ENCODE measurements at places on chromosomes 7 and 10.
A peak's percentile ranks its signal among the peaks of the same experiment; 100 is the strongest.

- DNase-seq, result no peak
Measured at GRCh38 chr10:71542478-71542877, 145.8 kb downstream of the CDH23 start.

DNA sequence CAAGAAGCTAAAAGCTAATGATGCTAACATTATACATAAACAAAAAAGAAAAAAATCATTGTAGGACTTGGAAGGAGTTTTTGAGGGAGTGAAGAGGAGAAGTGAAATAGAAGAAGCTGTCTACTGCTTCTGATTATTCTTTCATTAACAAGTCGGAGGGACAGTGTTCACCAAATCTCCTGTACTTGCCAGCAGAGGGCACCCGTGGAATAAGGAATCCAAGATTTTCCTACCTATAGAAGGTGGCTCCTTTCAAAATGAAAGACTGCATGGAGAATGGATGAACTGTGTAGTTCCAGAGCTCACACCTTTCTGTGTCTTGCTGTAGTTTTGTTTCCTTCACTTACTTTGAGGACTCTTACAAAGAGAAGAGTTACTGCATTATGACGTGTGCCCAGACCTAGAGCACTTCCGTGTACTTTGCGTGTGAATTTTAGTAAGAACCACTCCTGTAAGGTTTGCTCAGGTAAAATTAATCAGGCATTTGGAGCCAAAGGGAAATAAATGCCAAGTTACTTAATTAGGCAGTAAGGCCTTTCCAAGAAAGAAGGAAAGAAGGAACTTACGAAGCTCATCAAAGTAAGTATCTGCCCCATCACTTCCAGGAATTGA is 145.1 kb downstream of the SEMA3D start:
- no peak for DNase-seq

DNA sequence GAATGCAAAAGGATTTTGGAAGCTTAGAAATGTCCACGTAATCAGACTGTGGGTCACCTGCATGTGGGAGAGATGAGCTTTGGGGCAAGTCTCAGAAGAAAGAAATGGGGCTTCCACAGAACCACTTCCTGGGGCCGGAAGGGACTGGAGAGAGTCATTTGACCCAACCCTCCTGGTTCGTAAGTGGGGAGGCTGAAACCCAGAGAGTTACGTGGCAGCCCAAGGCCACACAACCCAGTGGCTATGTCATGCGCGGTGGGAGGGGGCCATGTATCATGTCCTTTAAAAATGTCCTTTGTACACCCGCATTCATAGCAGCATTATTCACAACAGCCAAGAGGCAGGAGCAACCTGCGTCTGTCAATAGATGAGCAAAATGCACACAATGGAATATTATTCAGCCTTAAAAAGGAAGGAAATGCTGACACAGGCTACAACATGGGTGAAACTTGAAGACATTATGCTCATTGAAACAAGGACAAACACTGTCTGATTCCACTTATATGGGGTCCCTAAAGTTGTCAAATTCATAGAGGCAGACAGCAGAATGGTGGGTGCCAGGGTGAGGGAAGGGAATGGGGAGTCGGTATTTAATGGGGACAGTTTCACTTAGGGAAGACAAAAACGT is 15.1 kb downstream of the CAMK2B start:
- peak; percentile 47 for DNase-seq

DNA sequence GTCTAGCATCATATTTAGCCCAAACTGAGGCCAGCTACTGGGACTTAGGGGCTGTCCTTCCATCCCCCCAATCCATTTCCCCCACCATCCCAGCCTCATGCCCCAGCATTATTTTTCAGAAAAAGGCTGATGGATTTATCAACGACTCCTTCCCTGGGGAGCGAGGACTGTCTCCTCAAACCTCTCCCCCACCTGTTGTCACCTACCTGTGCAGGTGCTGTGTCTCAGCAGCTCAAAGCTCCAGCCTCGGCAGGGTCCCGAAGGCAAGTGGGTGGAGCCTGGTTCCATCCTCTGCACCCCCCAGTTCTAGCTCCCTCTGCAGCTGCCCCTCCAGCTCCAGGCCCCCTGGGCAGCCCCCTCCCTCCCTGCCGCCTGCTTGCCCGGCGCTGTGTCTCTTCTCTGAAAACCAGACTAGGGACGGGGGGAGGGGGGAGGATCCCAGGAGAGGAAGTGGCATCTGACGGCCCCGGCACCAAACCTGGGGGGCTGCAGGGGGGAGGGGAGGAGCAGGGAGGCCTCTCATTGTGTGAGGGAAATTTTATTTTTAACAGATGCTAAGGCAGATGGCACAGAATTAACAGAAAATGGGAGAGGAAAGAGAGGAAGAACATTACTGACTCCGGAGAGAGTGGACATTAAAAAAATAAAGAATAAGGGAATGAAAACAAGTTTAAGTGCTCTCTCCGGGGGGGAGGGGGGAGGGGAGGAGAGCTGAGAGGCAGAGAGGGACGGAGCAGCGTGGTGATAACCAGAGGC is 61.7 kb upstream of the PAX2 start:
- DNase-seq, result no peak

GRCh38 chr10:62844280-62845011 is 28.3 kb upstream of the EGR2 start:
- DNase-seq, result no peak

DNA sequence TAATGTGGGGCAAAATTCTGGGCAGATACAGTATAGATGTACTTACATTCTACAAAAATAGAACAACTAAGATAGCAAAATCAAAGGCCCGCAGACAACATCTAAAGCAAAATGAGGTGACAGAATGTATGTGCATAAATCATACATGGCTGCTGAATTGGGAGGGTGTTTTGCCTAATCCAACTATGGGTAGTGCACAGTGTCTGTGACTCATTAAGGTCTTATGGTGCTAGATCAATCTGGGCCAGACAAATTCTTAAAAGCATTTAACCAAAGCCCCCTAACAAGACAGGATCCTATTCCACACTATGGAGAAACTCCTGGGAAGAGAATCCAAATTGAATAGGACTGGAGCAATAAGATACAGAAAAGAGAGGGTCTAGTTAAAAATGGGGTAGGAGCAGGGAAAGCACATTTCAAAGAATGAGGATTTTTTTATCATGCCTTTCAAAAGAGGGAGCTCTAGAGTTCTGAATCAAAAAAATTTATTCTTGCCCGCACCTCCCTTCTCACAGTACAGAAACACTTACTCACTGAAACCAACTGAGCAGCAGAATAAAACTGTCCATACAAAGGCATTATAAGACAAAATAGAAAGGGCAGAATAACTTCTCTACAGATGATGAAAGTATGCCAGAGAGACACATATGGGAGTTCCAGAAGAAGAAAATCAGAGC is 181.3 kb downstream of the RNLS start:
- DNase-seq, result no peak

GRCh38 chr7:111096997-111097396 is 6.1 kb downstream of the LRRN3 start:
- DNase-seq, result no peak

GRCh38 chr10:113957013-113957412 is 86.7 kb upstream of the ADRB1 start:
- no peak for DNase-seq

GRCh38 chr10:7788639-7789286 is 786 bp downstream of the ATP5F1C start:
- DNase-seq, result no peak

Measured in mesenteric fat pad (tissue), 1 donor.